ENCODE measurements at places on chromosomes 11 and 22.

DNA sequence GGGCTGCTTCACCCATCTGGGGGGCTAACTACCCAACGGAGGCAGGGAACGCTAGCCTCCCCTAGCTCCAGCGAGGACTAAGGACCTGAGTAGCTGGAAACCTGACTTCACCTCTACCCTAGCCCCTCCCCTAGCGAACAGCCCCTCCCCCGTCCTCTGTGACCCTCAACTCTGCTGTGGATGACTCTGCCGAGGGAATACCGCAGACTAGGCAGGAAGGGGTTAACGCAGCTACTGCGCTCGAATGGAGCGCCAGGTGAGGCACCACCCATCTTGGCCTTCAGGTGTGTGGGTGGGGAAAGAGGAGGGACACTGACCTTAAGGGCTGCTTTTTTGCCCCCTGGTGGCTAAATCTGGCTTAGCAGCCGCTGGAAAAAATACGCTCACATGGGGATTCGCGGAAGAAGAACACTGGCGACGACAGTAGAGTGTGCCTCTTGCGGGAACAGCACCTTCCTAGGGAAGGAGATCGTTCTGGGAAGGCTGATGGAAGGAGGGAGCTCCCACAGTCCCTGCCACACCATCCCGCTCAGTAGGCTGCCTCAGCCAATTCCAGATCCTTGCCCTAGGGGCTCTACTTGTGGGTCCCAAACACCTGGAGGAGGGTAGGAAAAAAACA, 4.5 kb upstream of the BCL9L start:
- DNase-seq = no peak

- DNase-seq = no peak
Observed at GRCh38 chr11:37504060-37504611, 906.1 kb upstream of the RAG2 start.

GRCh38 chr11:62918531-62918930, 2.6 kb downstream of the CHRM1 start:
- no peak for DNase-seq

DNA sequence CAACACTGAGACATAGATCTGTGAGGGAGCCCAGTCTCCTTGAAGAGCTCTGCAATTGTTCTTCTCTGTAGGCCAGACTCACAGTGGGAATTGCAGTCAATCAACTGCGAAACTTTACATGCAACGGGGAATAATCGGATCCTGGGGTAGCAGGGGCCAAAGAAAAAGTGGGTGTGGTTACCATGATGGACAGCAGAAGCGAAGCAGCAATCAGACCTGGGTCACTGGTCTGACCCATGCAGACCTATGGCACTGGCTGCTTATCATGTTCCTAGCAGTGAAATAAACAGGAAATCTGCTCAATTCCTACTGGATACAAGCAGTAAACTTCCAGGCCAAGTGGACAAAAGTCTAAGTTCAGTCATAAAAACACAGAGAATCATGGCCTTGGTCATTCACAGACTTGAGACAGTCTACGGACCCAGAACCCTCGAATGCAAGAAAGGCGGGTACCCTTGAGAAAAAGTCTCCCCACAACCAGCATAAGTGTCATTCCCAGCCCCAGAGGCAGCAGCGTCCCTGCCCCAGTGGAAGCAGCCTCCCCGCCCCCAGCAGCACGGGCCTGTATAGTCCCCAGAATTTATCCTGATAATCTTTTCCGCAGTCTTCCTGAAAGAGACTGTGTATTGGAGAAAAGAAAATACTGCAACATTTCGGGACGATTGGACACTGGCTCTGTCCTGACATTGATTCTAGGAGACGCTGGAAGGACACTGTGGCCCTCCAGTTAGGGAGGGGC, 34.6 kb downstream of the ASCL2 start:
- no peak for DNase-seq

GRCh38 chr11:131253656-131254151, 116.7 kb upstream of the NTM start:
- DNase-seq = no peak

Data from brain pericyte (primary cell).